ENCODE measurements at places on chromosomes 16 and 17.

- ATAC-seq: no peak
Measured at GRCh38 chr16:87952751-87953150, 1.5 kb downstream of the BANP start.

- ATAC-seq: no peak
Measured at GRCh38 chr16:2587891-2588565, 50.2 kb downstream of the PDPK1 start.

GRCh38 chr17:14488958-14489550, 188.2 kb downstream of the HS3ST3B1 start:
- ATAC-seq: no peak

- no peak for ATAC-seq
Measured at GRCh38 chr16:71852561-71852960, 6.8 kb downstream of the ATXN1L start.

- ATAC-seq: peak; percentile 83
Measured at GRCh38 chr17:66165537-66166123, 26.3 kb downstream of the CEP112 start.

DNA sequence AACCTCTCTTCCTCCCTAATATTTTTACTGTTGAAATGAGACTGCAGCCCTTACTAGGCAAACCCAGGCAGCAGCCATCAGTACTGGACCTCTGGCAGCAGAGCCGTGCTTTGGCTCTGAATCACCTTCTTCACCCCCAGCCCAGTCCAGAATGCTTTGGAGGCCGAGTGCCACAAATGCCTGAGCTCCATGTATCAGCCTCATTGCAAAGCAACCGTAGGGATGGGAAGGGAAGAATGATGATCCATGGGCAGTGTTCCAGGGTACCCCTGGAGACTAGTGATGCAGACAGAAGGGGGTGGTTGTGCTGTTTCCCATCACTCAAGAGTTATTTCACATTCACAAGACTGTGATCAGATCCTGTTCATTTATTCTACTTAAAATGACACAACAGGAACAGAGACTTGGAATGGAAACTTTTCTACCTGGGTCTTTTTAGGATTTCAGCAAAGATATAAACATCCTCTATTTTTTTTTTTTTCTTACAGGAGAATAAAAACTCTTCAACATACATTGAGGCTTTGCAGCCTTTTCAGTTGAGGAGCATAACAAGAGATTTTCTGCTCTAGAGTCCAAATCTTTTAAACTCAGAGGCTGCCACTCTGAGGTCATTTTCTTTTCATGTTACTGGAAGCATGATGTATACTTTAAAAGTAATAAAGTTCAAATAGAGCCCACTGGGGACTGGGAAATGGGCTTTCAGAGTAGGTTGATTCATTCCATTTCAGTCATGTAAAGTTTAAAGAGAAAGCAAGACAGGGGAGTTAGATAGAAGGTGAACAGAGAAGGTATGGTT, 138.3 kb downstream of the KCNJ2 start:
- peak; percentile 84 for ATAC-seq

GRCh38 chr16:66515596-66516508, 34.1 kb downstream of the TK2 start:
- ATAC-seq: peak; percentile 64

DNA sequence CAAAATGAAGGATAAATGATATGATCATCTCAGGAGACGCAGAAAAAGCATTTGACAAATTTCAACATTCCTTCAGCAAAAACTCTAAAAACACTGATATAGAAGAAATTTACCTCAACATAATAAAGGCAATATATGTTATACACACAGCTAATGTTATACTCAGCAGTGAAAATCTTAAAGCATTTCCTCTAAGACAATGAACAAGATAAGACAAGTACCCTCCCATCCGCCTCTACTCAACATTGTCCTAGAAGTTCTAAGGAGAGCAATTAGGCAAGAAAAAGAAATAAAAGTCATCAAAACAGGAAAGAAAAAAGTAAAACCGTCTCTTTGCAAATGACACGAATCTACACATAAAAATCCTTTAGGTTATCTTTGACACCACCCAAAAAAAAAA, 1432.8 kb downstream of the CDH11 start:
- no peak for ATAC-seq

- no peak for ATAC-seq
Measured at GRCh38 chr16:86062271-86062965, 163.5 kb downstream of the IRF8 start.

GRCh38 chr16:50991006-50991405, 160.1 kb downstream of the SALL1 start:
- no peak for ATAC-seq

- ATAC-seq: no peak
Measured at GRCh38 chr16:7218936-7219335, 113.7 kb upstream of the RBFOX1 start.

- ATAC-seq: no peak
Measured at GRCh38 chr16:4795181-4795827, at the start of gene SMIM22. Gene SMIM22, plus strand, starts transcription at chr16:4795369. Its CDS starts 366 bp downstream, at chr16:4795735.

GRCh38 chr17:33567223-33567622, 274.1 kb upstream of the ASIC2 start:
- ATAC-seq: no peak

DNA sequence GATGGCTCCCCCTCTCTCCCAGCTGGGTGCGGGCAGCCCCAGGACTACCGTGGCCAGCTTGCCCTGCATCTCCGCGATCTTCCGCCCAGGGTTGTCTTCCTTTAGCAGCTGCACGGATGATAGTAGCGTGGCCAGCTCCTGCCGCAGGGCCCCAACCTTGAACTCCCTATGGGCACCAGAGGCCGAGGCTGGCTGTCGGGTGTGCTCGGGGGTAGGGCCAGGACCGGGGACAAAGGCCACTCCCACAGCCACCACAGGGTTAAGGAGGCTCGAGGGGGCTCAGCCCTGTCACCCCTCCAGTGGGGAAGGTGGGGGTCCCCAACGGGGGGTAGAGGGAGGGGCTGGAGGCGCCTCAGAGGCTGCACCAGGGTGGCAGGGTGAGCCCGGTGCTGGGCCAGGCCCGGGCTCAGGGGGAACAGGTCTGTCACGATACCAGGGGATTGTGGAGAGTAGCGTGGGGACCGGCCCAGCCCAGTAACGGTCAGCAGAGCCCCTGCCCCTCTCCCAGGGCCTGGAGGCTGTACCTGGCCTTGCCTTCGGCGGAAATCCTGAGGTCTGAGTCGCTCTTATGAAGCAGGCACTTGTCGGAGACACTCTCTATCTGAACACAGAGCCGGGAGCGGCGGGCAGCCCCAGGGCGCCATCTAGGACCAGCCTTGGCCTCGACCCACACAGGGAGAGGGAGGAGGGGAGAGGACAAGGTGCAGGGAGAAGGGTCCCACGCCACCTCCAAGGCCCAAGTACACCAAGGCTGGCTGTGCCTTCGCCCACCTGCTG, 5.2 kb downstream of the PERCC1 start:
- ATAC-seq: no peak

GRCh38 chr16:67530013-67530939, 1.6 kb downstream of the RIPOR1 start:
- peak; percentile 72 for ATAC-seq

GRCh38 chr16:15899538-15900100, 11.2 kb upstream of the CEP20 start:
- ATAC-seq: peak; percentile 85

- no peak for ATAC-seq
Measured at GRCh38 chr16:4826526-4826925, 20.6 kb downstream of the GLYR1 start.

DNA sequence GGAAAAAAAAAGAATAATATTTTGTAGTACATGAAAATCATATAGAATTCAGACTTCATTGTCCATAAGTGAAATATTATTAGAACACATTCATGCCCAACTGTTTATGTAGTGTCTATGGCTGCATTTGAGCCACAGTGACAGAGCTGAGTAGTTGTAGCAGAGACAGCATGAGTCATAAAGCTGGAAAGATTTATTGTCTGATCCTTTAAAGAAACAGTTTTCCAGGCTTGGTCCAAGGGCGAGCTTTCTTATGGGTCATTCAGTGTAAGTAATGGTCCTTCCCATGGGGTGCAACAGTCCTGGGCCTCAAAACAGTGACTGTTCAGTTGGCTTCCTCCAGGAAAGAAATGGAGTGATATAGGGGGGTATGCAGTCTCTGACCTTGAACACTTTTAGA, 260.2 kb downstream of the HS3ST4 start:
- no peak for ATAC-seq

- ATAC-seq: peak; percentile 12
Measured at GRCh38 chr16:64363039-64363438, 758.8 kb downstream of the CDH11 start.

DNA sequence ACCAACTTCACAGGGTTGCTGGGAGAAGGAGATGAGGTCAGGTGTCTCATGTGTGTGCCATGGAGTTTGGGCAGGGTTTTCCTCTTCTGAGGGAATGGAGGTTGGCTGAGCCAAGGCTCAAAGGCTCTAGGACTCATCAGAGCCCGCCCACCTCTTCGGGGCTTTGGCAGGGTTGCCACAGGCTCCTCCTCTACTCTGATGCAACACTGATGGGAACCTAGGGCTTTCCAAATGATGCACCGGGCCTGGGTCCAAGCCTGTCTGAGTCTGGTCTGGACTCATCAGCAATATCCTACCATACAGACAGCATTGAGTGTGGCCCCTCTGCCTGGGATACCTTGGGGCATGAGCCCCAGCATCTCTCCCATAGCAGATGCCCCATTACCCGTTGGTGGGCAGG, 59.5 kb upstream of the LHX1 start:
- ATAC-seq: no peak

- no peak for ATAC-seq
Measured at GRCh38 chr16:8258523-8258922, 331.8 kb downstream of the TMEM114 start.

- no peak for ATAC-seq
Measured at GRCh38 chr17:9004132-9004960, 17.0 kb upstream of the NTN1 start.

GRCh38 chr17:45895969-45896785, 1.8 kb downstream of the MAPT start:
- ATAC-seq: no peak

GRCh38 chr17:74134991-74135390, 68.5 kb upstream of the RPL38 start:
- no peak for ATAC-seq

All from SK-N-SH treated with all-trans-retinoic acid at 6 μM for 48 hours (cell line).